ENCODE measurements at places on chromosomes 2 and 18.

DNA sequence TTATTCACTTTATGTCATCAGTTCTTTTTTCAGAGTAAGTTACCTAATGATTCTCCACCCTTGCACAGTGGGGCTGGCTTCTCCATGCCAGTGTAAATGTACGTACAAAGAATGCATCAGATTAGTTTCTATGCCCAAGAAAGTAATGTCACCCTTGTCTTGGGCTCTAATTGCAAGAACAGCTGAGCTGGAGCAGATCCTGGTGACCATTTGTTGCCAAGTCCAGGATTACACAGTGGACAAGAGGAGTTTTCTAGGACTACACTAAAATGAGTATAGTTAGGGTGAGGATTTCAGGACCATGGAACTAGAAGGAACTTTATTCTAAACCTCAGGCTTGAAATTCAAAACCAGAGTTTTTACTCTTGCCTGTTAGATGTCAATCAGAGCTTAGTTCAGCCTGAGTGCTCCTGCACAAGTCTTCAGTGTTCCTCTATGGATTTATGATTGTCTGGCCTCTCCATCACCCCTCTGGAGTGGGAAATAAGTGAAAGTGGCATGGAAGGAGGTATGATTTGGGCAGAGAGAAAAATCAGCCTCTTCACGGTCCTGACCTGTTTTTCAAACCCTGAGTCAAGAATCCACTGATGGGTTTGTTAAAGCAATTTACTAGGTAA is 29.8 kb downstream of the PCBP1 start:
- no peak for DNase-seq

DNA sequence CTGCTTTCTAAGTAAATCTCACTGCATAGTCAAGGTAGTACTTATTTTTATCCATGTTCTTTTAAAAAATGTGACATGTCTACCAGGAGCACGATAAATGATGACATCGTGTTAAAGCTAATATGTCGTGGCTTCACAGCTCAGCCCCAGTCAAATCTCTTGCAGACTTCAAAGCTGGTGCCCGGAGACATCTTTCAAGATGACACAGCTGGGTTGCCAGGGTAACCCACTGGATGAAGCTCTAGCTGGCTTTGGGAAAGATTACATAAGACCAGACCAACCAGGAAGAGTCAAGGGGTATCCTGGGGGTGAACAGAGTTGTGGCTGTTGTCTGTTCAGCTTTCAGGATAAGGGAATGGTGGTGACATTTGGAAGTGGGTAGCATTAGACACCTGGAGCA is 67.8 kb downstream of the VSNL1 start:
- DNase-seq = no peak

GRCh38 chr2:74540291-74540690 is 10.6 kb downstream of the HTRA2 start:
- DNase-seq = no peak

DNA sequence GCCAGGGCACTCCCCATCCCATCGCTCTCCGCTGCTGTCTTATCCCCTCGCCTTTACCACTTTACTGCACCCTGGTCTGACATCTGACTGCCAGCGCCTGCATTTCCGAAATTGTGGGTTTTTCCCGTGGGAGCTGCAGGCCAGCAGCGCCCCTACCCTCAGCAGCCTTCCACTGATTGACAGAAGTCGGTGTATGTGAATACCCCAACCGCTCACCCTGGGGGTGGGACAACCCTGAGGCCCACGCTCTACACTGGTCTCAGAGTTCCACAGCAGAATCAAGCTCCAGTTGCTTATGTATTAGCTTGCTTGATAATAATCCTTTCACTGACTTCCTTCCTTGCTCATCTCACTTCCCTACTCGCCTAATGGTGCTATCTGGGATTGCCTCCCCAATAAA is 62.0 kb downstream of the POLE4 start:
- no peak for DNase-seq

DNA sequence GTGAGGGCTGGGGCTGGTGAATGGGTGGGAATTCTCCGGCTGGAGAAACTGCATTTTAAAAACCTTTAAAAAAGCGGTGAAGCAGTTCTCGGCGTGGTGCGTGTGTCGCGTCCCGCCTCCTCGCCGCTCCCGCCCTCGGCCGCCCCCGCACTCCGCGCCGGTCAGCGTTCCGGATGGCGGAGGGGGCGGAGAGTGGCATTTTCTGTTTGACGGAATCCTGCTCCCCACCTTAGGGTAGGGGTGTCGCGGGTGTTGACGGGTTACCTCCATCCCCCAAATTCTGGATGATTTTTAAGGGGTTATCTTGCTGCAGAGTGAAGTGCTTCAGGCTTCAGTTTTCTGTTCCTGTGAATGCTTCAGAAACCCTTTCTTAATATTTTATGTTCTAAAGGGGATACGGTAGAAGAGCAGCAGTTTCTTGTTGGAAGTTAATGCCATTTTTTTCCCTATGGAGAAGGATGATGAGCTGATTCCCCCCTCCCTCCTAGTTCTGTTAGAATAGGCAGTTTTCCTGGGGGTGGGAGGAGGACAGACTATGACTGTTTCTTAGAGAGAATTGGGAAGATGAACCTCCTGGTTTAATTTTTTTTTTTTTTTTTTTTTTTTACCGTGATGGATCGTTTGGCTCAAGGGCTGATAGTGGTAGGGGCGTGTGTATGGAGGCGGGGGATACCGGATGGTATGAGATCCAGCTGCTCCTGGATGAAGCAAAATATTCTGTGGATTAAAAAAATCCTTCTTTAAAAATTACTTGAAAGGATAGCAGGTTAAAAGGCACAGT is 756 bp downstream of the ABI2 start:
- peak; percentile 40 for DNase-seq

GRCh38 chr2:113818382-113818951 is 62.0 kb upstream of the SLC35F5 start:
- DNase-seq = no peak

DNA sequence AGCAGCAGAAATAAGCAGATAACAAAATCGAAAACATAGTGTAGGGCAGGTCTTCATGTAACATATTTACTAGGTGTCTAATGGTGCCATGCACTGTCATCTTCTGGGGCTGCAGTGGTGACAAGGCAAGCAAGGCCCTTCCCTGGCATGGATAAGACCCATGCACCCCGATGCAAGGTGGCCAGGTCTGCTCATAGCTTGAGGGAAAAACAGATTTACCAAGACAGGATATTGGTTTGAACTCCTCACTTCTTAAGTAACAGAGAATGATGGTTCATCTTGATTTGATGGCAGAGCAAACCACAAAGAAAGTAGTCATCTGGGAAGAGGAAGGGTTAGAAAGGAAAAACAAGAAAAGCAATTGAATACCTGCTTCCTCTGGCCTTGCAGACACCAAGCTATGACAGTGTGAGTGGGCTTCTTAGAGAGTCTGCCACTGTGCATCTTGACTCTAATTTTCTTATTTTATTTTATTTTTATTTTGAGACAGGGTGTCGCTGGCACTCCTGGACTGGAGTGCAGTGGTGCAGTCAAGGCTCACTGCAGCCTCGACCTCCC is 35.8 kb upstream of the EML6 start:
- DNase-seq = no peak

- no peak for DNase-seq
Measured at GRCh38 chr2:28407976-28408690, 15.5 kb downstream of the FOSL2 start.
